ENCODE measurements at places on chromosomes 12 and 14.

- DNase-seq, result no peak
Measured at GRCh38 chr12:23887055-23887835, 62.2 kb downstream of the SOX5 start.

DNA sequence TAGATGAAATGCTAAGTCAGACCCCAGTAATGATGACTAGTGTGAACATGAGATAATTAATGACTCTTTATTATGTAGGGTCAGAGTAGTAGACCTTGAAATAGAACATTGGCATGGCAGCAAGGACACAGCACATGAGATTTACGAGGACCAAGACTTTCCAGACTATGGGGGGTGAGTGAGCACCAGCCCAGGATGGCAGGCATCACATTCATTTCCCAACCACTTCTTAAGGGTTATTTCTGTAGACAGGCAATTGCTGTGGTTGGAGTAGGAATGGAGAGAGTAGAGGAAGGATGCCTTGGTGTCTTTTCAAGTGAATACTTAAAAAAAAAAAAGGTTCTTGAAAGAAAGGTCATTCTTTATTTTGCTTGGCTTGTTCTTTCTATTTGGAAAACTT lies 189.4 kb upstream of the DYRK2 start:
- DNase-seq, result no peak

DNA sequence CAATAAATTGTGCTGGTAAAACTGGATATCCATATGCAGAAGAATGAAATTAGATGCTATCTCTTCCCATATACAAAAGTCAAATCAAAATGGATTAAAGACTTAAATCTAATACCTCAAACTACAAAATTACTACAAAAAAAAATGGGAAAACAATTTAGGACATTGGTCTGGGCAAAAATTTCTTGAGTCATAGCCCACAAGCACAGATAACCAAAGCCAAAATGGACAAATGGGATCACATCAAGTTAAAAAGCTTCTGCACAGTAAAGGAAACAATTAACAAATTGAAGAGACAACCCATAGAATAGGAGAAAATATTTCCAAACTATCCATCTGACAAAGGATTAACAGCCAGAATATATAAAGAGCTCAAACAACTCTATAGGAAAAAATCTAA lies 264.6 kb downstream of the NUAK1 start:
- no peak for DNase-seq

DNA sequence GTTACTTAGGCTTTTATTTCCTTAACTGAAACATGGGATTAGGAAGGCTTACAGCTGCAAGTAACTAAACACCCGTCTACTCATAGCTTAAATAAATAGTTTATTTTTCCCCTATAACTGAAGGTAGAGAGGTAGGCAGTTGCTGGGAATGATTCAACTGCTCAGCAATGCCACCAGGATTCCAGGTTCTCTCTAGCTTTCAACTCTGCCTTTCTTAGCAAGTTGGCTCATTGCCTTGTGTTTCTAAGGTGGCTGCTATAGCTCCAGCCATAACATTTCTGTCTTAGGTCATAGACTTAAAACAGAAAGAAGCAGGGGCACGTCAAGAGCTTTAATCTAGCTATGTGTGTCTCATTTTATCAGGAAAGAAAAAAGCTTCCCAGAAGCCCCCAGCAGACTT lies 103.7 kb upstream of the MDM1 start:
- no peak for DNase-seq

DNA sequence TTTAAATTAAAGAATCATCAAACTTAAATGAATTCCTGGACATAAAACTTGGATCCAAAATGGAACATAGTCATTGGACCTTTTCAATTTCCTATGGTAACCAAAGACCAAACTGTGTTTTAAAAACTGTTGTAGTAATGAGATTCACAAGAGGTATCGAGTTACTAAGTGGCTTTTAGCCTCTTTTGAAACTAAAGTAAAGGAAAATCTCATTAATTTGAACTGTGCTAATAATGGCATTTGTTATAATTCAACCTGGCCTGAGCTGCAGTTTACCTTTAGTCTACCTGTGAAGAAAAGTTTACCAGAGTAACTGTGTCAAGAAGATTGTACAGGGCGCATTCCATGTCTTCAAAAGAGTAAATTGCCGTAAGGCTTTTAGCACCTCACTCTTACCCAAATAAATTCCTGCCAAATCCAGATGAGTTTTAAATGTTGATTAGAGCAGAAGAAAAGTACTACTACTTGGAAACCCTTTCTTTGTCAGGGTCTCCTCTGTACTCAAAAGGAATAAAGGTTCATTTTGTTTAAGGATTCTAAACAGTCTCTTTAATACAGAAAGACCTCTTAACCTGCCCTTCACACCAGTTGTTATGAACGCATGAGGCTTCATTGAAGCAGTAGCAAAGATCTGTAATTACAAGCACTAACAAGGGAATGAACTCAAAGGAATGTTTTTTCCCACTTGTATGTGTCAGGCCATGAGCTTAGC lies 17.1 kb upstream of the MED13L start:
- DNase-seq, result no peak

DNA sequence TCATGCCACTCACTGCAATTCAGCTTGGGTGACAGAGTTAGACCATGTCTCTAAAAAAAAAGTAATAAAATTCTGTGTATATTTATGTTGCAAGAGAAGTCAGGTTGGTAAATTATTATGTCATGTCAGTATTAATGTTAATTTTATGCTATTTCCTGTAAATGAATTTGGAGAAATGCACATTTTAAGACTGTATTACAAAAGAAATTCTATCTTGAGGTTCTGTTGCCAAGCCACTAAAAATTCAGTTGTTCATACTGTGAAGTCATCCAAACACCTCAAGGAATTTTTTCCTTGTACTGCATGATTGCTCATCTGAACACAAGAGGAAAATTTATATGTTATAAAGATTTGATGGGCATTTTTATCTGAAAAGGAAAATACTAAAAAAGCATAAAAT lies 23.3 kb upstream of the HMGA2 start:
- DNase-seq, result no peak

GRCh38 chr12:32820376-32820931 lies 64.8 kb upstream of the YARS2 start:
- no peak for DNase-seq

- no peak for DNase-seq
Measured at GRCh38 chr14:87018294-87018693, 974.7 kb downstream of the GALC start.

GRCh38 chr14:103692871-103693270 lies 22.4 kb downstream of the XRCC3 start:
- no peak for DNase-seq

- no peak for DNase-seq
Measured at GRCh38 chr14:60848066-60848465, 113.5 kb downstream of the MNAT1 start.
